ENCODE measurements at places on chromosomes 16 and 17.

DNA sequence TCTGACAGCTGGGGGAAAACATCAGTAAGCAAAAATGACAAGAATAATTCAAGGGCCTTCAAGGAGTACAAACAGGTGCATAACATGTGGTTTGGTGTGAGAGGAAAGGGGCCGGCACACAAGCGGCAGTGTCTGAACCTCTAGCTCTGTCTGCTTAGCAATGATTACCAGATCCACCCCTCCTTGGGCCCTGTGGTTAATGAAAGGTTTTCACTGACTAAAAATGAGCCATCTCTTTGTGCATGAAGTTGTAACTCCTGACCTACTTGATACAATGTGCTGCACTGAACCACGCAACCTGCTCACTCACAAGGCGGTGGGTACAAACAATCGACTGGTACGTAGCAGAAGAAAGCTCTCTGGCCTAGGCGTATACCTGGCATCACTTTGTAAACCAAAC, 15.1 kb downstream of the FAM117A start:
- DNase-seq = peak; percentile 59

GRCh38 chr17:8016632-8017424, 14.4 kb downstream of the GUCY2D start:
- peak; percentile 22 for DNase-seq

DNA sequence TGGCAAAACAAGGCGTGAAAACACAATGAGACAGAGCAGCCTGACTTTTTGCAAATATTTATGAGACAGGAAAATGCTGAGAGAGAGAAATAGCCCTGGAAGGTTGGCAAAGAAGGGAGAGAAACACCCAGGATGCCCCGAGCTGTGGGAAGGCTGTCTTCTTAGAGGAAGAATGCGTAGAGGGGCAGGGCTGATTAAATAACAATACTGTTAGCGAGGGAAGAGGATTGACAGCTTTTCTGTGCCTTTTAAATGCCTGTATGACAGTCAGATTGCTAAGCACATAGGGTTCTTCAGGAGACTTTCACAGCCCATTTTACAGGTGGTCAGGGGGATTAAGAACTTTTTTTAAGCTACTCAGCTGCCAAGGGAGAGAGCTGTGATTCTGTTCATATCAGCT, 219.2 kb downstream of the SHISA9 start:
- no peak for DNase-seq

GRCh38 chr17:79845601-79845949, 6.3 kb upstream of the CBX4 start:
- DNase-seq = no peak

DNA sequence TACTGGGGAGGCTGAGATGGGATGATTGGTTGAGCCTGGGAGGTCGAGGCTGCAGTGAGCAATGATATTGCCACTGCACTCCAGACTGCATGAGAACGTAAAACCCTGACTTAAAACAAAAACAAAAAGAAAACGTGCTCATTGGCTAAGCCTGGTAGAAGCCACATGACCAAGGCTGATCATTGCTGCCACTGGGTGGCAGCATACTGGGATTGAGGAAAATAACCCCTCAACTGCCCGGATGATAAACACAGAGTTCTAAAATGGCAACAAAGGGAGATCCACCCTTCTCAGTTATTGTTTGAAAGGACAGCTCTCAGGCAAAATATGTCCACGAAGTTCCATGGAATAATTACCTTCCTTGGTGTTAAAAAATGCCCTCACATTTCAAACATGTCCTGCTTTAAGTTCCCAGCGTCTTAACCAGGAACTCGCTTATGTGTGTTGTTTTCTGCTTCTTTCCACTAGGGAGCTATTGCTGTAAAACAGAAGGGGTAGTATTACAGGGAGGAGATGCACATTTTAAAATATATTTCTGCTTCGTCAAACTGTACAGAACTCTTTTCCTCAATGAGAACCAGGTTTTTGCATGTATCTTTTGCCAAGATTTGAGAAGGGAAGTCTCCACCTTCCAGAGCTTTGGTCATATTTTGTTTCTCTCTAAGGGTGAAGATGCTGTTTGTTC, 675.3 kb downstream of the MAF start:
- no peak for DNase-seq

DNA sequence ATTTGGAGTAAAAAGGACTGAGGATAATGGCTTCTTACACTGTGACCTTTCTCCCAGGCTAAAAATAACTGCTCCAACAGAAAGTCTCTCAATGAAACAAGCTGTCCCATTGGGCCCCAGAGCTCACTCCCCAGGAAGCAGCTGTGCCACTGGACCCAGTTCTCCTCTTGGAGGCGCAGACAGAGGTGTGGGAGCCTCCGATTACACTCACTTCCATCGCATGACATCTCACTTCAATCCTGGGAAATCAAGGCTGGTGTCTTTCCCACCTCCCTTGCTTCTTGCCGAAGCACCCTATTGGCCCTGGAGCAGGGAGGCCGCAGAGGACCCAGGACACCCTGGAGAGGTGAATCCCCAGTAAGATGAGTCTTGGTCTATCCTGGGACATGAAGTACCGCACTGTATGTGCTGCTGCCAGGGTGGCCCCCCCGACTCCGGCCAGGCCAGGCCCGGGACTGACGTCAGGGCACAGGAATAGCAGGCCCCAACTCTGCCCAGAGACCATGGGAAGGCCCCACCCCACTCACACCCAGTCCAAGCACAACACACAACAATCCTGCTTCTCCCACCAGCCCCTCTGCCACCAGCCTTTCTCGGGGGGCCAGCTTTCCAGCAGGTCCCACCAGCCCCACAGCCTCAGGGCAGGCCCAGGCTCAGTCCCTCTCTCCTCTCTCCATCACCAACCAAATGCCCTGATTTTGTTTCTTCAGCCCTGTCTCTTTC, 29.5 kb downstream of the SRL start:
- no peak for DNase-seq

DNA sequence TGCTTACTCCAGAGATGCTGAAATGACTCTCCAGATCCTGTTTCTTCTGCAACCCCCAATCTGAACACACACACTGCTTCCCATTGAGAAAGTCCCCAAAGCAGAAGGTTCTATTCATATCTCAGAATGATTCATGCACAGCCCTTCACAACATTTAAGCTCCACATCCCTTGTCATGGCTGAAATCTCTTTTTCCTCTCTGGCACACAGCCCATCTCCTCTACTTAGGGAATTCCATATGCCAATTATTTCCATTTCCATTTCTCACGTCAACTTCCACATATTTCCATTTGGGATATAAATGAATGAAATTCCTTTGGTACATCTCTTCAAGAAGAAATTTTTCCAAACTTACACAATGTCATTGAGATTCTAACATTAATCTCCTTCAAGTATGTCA, 119.6 kb downstream of the CDH11 start:
- no peak for DNase-seq

DNA sequence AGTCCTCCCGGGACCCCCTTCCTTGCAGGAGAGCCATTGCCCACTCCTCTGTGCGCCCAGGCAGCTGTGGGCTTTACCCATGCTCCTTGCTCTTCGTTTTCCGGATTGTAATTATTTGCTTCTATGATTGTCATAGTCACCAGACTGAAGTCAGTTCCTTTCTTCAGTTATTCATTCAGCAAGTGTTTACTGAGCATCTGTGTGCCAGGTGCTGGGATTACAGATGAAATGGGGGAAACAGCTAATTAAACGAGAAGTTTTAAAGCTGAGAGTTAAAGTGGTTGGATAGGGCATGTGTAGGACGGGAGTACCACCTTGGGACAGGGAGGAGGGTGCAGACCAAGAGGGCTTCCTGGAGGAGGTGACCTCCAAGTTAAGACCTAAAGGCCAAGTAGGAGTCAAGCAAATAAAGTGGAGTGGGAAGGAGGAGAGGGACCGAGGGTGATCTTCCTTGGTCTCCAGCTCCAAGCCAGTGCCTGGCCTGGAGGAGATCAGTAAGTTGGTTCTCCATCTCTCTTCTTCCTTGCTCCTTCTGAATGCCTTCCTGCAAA, 126.6 kb downstream of the OR1D5 start:
- DNase-seq = no peak

DNA sequence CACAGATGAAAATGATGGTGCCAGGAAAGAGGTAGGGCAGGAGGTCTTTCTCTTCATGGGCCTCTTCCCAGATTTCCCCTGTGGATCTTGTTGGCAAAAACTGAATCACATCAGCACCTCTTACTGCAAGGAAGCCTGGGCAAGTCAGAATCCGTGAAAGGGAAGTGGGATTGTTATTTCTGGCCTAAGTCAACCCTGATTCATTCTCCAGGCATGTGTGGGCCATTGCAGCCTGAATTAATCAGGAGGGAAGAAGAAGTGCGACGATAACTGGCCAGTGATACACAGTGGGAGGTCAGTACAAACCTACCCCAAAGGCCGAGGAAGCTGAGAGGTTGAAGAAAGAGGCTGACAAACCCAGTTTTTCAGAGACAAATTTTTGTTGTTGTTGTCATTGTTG, 17.9 kb upstream of the NSMCE1 start:
- DNase-seq = no peak

- no peak for DNase-seq
These were observed 192.3 kb upstream of the FOXF1 start for GRCh38 chr16:86317813-86318650.

DNA sequence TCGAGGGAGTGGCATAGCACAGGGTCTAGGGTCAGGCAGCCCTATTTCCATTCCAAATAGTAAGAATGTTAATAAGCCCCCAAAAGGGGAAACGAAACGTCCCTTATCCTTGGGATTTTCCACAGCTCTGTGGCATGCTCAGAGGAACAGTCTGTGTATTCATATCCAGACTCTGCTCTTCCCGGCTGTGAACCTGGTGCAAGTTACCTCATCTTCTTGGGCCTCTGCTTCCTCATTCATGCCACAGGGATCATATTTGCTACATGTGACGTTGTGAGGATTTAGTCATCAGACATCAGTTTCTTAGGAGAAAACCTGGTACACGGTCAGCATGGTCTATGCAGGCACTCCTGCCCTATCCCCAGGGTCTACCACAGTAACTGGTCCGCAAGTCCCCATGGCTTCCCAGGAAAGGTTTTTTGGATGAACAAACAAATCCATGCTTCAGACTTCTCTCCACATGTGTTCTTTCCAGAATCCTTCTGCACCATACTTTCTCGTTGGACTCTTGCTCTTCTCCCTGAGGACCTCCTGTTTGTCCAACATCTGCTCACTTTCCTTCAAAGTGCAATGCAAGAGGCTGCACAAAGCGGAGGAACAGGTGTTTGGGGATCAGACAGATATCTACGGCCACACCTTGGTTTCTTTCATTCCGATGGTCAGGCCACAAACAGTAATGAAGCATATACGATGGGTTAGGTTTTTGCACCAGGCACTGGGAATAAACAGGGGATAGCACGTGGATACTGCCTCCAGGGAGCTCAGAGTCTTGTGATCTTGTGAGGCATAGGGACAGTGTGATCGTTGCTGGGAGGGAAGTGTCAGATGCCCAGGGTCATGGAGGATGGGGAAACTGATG, 17.7 kb downstream of the GLP2R start:
- no peak for DNase-seq

- no peak for DNase-seq
These were observed 3.2 kb downstream of the SLC25A10 start for GRCh38 chr17:81715107-81715871.

DNA sequence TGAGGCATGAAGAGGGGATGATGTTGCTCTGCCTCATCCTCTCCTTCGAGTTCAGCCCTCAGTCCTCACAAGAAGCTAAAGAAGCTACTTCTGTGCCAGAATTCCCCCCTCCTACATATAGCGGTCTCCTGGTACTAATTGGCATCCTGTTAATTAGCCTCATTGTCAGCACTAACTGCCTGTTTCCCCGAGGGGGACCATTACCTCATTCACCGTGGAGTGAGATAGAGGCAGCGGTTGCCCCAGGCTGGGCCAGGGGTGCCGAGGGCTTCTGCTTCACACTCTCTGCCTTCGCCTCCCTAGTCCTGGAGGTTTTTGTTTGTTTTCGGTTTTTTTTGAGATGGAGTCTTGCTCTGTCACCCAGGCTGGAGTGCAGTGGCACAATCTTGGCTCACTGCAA, 5.7 kb upstream of the MINK1 start:
- DNase-seq = no peak

DNA sequence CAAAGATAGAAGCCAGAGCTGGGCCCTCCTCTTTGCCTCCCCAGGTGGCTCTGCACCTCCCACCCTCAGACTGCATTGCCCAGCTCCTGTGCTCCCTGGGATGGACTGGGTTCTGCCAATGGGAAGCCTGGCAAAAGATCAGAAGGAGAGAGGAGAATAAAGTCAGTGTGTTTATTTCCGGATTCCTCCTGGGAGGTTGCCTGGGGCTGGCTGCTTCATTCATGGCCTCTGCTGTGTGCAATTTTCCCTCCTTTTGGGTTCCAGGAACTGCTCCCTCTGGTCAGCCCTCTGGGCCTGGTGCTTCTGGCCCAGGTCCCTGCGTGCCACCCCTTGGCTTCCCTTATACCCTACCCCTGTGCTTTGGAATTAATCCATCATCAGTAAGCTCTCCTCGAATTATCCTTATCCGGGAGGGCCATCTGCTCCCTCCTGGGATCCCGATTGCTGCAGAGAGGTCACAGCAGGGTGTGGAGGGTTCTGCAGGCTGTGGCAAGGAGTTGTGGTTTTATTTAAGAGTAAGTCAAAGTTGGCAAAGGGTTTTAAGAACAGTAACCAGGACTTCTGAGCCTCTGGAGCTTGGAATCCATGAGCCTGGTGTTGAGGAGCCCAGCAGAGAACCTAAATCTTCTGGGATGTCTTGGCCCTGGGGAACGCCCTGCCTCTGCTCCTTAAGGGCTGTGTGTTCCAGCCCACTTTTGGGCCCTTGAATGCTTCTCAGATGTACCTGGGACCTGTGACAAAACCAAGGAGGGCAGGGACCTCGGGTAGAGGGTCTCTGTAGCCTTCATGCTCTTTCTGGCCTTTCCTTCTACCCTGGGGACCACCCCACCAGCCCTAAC, 8.2 kb upstream of the MMP2 start:
- no peak for DNase-seq

DNA sequence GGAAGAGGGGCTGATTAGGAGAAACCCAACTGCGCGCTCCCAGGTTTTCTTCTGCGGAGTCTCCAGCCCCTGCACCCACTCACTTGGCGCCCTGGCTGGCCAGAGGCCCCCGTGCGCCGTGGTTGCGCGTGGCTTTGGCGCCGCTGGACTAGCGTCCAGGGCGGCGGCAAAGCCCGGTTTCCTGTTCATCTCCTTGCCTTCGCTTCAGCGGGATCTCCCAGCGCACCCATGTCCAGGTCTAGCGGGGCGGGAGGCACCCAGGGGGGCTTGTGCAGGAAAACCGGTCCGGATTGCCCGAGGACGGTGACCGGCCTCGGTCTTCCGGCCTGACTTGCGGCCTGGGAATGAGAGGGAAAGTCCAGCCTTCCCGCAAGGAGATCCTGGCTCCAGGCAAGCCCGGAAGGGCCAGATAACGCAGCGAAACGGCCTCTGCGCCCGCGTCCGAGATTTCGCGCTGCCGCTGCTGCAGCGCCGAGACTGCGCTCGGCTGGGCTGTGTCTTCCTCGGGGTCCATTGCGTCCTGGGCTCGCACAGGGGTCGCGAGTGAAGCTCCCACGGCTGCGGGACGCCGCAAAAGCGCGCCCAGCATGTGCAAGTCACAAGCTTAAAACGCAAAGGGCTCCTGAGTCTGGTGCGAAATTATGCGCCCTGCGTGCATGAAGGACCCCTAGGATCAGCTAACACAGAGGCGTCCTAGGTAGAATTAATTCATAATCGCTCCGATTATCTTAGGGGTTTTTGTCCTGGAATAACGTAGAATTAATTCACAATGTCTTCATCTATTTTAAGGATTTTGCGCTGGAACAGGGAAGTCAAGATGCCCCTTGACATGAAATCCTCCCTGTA, 5.7 kb downstream of the FOXF1 start:
- DNase-seq = no peak

- no peak for DNase-seq
These were observed 262.2 kb upstream of the PMFBP1 start for GRCh38 chr16:72434159-72434558.
